NCI-H2081 treated with DMSO at 0.1 percent for 48 hours (cell line): ENCODE measurements at places on chromosomes 7 and 10.

DNA sequence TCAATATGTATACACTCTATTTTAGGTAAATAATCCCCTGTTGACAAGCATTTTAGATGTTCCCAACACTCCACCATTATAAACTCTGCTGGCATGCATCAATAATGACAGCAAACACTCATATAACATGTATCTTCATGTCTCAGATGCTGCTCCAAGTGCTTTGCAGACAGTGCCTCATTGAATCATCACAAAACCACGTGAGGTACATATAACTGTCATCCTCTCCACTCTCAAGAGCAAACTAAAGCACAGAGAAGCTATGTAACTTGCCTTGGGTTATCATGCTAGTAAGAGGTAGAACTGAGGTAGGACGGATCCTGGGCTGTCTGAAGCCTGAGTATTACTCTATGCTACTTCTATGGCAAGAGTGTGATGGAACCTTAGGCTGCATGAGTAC, 72.5 kb upstream of the GSDME start:
- DNase-seq = no peak

- no peak for DNase-seq
These were observed 22.0 kb upstream of the FZD1 start for GRCh38 chr7:91242097-91242844.

- no peak for DNase-seq
These were observed 25.8 kb upstream of the FAM13C start for GRCh38 chr10:59387951-59388670.

DNA sequence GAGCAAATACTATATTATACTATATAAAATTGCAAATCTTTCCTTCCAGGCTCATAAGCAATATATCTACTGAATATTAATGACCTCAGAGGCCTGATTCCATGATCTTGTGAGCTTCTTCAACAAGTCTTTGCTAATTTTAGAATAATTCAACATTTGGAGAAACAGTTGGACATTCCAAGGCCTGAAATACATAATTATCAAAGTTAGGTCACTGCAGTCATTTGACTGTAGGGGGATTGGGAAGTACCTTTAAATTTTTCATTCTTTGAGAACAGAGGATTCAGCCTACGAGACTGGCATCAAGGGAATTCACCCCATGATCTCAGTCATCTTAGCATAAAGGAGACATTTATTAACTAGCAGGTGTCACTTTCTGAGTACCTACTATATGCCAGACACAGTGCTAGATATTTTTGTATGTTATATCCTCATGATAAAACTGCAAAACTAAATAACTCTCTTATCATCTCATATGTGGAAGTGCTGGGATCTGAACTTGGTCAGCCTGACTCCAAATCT, 85.4 kb downstream of the DOCK4 start:
- DNase-seq = no peak

DNA sequence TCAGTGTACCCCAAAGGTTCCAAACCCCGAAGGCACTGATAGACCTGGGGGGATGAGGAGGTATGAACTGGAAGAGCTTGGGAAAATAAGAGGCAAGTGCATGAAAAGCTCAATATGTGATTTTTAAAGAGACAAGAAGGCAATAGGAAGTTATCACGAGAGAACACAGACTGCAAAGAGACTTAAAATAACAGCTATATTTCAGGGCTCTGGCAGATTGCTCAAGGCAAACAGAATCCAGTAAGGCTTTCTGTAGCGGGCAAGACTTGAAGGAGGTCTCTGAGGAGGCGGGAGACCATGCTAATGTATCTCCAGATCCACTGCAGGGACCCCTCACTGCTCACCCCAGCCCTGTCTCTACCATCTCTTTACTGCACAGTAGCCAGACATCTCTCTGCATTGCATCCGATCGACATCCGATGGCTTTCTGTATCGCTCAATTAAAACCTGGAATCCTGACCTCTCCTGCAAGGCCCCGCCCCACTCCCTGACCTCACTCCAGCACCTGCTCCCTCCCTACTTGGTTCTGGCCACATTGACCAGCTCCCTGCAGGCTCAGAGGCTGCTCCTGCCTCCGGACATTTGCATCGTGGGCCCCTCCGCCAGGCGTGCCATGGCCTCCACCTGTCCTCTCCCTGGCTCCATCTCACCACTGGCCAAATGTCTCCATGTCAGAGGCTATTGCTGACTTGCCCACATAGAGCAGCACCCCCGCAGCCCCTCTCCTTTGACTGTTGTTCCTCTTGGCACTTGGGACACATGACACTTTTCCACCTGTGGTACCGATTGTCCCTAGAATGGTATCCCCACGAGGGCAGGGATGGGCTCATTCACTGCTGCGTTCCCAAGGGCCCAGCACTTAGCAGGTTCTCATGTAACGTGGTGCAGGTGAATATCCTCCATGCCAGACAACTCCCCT, 118.0 kb downstream of the PRKAG2 start:
- no peak for DNase-seq

GRCh38 chr7:54921116-54921515, 97.7 kb upstream of the EGFR start:
- no peak for DNase-seq
